HFF-Myc (cell line): ENCODE measurements at places on chromosomes 12 and 14.

DNA sequence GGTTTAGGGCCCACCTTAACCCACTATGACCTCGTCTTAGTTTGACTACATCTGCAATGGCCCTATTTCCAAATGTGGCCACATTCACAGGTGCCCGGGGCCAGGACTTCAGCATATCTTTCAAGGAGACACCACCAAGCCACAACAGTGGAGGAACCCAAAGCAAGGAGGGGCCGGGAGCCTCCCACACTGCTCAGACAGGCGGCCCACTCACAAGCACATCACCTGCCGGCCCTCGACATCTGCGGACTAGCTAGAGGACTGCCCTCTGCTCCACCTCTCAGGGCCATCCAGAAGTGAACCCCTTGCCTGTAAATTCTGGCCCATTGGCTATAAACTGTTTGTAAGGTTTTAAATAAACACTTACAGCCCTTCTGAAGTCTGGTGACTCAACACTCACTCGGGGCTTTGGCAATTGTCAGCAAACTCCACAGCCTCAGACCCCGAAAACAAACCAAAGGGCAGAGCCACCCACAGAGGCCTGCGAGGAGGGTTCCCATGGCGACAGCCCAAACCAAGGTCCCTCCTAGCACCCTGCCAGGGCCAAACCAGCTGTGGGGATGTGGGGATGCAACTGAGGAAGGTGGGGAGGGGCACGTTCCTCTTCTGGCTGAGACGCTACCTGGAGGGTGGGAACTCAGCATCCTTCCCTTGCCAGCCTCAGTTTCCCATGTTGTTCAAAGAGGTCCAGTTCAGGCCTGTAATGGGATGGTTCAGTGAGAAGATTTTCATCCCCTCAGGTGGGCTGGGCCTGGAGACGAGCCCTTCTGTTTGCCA lies 95.8 kb downstream of the DICER1 start:
- no peak for DNase-seq

- DNase-seq: no peak
These were observed 2.2 kb downstream of the RCOR1 start for GRCh38 chr14:102594514-102595175.

- DNase-seq: peak; percentile 73
These were observed 202.0 kb downstream of the PPM1H start for GRCh38 chr12:62732861-62733427.

GRCh38 chr14:102225936-102226335 lies 79.0 kb downstream of the MOK start:
- no peak for DNase-seq

GRCh38 chr14:104393898-104394381 lies 185.6 kb upstream of the C14orf180 start:
- no peak for DNase-seq

GRCh38 chr12:64455506-64455905 lies 3.6 kb downstream of the TBK1 start:
- no peak for DNase-seq

DNA sequence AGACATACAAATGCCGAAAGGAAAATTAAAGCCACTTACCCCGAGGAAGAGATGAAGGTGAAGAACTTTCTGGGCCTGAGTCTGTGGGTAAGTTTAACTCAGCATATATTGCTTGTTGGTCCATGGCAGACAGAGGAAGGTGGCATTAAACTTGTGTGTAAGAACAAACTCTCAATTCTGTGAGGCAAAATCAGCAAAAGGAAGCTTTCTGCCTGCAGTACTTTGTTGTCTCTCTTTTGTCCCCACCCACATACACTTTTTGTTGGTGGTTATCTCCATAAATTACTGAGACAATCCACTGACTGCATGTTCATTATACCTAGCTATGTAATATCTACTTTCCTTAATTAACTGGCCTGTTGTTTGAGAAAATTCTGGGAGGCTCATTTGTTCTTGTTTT lies at the start of gene KLRB1:
TSS of gene KLRB1 (minus strand) at position 201 of the 400 bp plus-strand sequence. CDS start at position 124, 77 bp downstream.
- no peak for DNase-seq

DNA sequence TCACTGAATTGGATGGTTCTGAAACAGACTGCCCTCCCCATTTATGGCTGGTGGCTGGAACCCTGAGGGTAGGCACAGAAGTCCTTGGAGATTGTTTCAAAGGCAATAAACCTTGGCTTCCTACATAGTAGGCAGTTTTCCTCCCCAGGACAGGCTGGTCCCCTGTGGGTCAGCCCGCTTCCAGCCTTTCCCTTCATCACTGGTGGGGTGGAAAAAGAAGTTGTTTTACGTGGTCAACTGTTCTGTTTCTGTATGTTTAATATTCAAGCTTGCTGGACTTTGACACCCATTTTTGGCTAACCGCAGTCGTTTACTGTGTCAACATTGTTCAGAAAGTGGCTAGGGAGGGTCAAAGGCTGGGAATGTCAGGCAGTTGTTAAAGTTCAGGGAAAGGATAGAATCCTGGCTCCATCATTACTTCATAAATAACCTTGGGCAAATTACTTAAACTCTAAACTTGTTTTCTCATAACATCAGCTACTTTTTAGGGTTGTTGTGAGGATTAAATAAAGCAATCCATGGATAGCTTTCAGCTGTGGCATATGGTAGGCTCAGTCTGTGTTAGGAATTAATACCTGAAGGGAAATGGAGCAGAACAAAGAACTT lies 2.4 kb downstream of the KLHDC2 start:
- no peak for DNase-seq

GRCh38 chr14:90175631-90176030 lies 80.7 kb upstream of the PSMC1 start:
- DNase-seq: no peak

GRCh38 chr14:29301571-29301970 lies 535.0 kb downstream of the FOXG1 start:
- DNase-seq: no peak

DNA sequence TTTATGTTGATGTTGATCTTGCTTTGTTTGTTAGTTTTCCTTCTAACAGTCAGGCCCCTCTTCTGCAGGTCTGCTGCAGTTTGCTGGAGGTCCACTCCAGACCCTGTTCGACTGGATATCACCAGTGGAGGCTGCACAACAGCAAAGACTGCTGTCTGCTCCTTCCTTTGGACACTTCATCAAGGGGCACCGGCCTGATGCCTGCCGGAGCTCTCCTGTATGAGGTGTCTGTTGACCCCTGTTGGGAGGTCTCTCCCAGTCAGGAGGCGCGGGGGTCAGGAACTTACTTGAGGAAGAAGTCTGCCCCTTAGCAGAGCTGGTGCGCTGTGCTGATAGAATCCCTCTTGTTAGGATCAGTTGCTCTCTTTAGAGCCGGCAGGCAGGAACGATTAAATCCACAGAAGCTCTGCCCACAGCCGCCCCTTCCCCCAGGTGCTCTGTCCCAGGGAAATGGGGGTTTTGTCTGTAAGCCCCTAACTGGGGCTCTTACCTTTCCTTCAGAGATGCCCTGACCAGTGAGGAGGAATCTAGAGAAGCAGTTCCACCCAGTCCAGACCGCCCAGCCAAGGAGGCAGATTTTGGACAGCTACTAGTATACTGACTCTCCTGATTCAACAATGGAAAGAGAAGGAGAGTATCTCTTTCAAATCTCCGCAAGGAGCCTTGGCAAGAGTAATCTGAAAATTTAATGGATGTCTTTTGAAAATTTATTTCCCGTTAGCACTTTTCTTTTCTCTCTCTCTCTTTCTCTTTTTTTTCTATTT lies 25.2 kb downstream of the MIA2 start:
- DNase-seq: no peak

DNA sequence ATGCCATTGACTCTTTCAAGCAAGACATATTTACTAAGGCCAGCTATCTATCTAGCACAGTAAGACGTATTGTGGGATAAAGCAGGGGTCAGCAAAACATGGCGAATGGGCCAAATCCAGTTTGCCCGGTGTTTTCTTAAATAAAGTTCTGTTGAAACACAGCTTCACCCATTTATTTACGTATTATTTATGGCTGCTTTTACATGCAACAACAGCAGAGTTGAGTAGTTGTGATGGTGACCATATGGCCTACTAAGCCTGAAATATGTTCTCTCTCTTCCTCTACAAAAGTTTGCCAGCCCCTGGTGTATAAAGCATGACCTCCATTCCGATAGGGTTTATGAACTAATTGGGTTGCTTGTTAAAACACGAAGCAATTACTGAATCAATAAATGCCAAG lies 322.1 kb downstream of the CCDC91 start:
- DNase-seq: no peak

DNA sequence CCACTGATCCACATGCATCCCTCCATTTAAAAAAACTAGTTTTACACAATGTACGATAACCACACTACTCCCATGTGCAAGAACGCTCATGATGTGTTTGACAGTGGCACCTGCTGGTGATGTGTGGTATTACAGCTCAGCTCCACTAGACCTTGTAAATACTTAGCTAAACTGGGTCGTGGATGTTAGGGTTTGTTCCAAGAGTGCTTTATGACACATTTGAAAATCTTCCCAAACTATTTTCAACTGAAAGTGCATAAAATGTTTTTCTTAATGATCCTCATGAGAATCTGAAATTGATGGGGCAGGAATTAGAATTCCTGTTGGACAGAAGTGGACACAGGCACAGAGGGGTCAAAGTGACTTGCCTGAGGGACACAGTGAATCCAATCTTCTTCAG lies 99.2 kb downstream of the SCARB1 start:
- peak; percentile 78 for DNase-seq

- no peak for DNase-seq
These were observed 4.0 kb downstream of the ASCL4 start for GRCh38 chr12:107778383-107779025.

DNA sequence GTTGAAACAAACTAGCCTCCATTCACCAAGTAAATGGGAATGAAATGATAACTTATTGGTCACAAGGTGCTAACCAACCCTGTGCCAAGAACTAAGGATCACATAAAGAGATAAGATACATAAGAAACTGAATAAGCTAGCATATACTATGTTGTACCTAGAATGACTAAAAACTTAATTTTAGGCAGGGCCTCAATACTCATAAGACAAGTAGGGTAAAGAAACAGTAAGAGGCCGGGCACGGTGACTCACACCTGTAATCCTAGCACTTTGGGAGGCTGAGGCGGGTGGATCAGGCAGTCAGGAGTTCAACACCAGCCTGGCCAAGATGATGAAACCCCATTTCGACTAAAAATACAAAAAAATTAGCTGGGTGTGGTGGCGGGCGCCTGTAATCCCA lies 17.7 kb downstream of the GDF11 start:
- no peak for DNase-seq

GRCh38 chr12:11477110-11477509 lies 81.7 kb upstream of the PRB2 start:
- no peak for DNase-seq

GRCh38 chr12:104828015-104828414 lies 130.1 kb downstream of the SLC41A2 start:
- DNase-seq: no peak
